Fibroblast of skin of abdomen (primary cell): ENCODE measurements at places on chromosomes 4 and X.

GRCh38 chrX:117517994-117518393 lies 598.6 kb downstream of the KLHL13 start:
- DNase-seq: no peak

GRCh38 chr4:47017494-47017893 lies 13.9 kb upstream of the GABRB1 start:
- DNase-seq: peak; percentile 3

DNA sequence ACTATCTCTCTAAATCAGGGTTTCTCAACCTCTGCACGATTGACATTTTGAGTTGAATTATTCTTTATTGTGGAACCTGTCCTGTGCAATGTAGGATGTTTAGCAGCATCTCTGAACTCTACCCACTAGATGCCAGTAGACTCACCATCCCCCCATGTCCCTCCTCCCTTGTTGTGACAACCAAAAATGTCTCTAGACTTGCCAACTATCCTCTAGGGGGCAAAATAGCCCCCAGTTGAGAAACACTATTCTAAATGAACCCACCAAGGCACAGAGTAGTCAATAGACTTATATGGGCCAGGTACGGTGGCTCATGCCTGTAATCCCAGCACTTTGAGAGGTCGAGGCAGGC lies 49.1 kb upstream of the GAB1 start:
- DNase-seq: no peak

DNA sequence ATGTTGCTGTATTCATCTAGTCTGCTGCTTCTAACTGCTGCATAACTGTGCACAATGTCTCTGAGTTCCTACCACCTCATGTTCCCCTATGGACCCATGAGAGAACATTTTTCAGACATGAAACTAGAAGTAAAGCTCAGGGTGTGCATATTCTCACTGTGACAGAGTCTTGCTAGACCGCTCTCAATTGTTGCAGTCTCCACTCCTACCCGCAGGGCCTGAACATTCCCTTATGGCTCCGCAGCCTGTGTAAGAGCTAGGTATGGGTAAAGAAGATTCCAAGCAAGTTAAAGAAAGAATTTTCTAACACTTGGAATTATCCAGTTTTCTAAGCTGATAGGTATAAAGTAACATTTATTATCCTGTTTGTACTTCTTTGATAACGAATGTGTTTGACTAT lies 5.4 kb downstream of the OCIAD2 start:
- no peak for DNase-seq

DNA sequence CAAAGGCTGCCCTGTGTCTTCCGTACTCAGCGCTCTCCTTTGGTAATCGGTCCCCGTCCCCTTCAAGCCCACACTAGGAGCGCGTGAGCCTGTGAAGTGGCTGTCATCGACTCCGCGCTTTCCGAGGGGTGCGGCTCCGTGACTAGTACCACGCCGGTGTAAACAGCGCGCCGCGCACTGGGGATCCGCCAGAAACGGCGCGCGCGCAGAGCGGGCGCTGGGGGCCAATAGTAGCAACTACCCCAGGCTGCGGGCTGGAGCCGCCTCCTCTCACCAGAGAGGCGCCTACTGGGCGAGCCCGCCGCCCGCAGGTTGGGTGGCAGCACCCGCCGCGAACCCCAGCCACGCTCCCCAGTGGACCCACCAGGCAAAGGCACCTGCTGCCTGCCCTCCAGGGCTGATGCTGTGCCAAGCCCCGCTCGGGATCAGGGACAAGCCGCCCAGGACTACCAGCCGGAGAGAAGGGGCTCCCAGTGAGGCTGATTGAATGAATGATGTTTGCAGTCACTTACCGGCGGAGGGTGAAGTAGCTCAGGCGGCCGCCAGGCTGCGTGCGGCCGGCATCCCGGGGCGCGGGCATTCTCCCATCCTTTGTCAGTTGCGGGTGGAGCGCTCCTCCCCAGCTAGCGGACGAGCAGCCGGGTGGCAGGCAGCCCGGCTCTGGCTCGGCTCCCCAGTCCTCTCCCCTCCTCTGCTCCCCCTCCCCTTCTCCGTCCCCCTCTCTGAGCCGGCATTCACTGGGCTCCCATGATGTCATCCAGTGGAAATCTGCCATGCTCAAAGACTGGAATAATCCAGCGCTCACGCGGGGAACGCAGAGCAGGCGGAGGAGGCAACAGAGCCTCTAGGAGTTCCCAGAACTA lies 370.3 kb upstream of the SMIM31 start:
- peak; percentile 3 for DNase-seq

DNA sequence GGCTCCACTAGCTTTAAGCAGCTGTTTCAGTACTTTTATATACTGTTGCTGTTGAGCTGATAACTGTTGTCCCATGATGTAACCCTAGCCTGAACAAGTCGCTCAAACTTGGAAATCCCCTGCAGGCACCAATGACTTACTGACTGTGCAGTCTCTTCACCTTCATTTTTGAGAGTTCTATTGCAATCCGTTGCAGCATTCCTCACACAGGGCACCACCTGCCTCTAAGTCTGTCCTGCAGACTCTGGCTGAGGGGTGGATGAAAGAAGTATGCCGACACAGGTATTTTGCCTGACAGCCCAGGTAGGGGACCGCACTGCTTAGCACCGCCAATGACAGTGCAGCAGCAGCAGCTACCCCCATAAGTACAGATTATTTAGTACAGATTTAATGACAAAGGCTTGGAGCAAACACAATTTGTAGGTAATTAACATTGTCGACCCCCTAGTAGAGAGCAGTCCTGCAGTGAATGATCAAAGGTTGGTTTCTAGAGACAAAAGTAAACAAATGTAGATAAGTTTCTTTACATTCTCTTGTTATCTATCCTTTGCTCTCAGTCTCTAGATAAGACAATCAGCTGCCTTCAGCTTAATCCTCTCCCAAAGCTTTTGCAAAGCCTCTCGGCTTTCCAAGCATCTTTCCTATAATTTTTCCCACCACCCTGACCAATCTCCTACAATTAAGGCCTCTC lies 205.0 kb downstream of the PABPC4L start:
- no peak for DNase-seq

DNA sequence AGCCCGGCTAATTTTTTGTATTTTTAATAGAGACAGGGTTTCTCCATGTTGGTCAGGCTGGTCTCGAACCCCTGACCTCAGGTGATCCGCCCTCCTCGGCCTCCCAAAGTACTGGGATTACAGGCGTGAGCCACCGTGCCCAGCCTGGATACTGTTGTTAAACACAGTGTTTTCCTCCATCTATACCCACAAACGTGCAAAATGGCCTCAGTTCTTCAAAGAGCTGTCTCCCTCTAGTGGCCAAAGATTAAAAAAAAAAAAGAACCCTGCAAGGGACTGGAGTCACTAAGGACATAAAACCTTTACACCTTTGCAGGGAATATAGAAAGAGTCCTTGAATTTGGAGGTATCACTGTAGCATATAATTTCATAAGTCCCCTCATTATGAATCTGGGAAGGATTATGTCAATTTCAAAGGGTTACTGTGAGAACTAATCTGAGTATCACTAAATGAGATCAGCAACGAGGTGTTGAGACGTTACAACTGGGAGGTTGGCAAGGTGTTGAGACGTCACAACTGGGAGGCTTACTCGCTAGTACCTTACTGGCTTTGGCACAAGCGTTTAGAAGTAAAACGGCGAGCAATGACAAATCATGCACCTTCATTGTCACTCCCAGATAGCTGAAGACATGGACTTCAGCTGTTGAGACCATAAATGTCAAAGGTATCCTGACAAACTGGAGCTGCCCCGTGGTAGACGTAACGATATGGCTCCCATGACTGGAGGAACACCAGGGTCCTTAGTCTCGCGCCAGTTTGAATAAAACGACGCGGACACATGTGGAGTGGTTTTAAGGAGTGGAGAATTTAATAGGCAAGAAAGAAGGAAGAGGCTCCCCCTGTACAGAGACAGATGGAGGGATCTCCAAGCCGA lies 33.4 kb upstream of the ENPP6 start:
- peak; percentile 45 for DNase-seq

DNA sequence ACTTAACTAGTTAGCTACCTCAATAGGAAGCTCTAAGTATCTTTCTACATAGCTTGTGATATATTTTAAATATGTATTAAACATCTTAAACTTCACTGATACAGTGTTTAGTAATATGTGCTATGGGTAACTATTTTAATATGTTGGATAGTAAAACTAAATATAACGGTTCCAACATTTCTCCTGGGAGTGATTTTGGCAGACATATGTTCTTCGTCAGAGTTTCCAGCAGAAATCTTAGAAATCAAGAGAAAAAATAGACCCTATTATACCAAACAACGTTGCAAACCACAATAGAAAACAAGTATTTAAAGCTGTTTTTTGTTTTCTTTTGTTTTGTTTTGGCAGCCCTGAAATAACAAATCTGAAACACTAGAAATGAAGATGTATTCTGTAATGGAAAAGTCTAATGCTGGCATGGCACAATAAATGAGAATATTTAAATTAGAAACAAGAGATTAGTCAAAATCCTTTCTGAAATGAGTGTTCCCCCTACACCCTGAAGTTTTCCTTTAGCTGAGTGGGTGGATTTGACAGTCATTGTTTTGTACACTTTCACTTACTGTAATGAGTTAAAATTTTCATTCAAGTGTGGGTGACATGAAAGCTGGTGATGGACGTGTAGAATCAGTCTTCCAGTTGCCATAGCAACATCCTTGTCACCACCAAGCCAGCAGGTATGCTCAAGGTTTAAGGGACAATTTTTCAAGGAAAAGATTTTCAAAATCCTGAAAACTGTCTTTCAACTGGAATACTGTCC lies 233.5 kb downstream of the SCFD2 start:
- DNase-seq: no peak

DNA sequence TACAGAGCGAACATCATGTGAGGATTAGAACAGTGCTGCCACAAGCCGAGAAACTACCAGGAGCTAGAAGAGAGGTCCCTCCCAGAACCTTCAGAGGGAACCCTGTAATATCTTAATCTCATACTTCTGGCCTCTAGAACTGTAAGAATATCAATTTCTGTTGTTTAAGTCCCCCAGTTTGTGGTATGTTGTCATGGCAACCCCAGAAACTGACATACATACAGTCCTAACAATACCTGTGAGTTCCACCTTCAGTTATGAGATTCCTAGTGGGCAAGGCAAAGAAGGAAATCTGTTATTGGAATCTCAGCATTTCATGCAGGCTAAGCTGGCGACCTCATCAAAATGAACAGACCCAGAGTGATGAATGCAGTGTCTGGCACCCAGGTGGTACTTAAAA lies 42.5 kb downstream of the ZBTB49 start:
- DNase-seq: no peak

- DNase-seq: no peak
These were observed 151.6 kb downstream of the GRIA2 start for GRCh38 chr4:157372154-157372553.

DNA sequence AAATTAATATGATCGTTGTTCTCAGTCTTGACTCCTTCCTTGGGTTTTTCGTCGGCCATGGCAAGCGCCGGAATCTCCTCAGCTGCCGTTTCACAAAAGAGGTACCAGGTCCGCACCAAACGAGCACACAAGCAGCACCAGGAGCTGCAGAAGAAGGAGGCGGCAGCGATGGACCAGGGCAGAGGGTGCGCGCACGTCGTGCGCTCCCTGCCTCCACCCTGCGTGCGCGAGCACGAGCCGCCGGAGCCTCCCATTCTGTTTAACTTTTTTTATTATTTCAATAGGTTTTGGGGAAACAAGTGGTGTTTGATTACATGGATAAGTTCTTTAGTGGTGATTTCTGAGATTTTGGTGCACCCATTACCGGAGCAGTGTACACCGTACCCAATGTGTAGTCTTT lies 158.2 kb downstream of the PLS3 start:
- no peak for DNase-seq

DNA sequence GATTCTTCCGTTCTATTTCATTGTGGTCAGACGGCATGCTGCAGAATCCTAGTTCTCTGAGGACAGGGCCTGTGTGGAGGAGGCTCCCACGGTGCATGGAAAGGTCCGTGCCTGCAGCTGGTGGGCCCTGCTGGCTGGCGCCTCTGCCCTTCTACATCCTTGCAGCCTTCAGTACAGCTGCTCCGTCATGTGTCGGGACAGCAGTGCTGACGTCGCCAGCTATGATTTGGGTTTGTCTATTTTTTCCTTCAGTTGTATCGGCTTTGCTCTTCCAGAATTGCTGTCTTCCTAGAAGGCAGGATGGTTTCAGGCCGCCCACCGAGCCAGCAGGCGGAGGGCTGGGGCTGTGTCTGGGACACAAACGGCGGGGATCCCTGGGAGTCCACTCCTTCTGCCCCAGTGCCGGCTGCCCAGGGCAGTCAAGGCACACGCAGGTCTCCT lies 32.1 kb upstream of the CPLX1 start:
- no peak for DNase-seq

- no peak for DNase-seq
These were observed 190.1 kb upstream of the HS3ST1 start for GRCh38 chr4:11618666-11619282.

DNA sequence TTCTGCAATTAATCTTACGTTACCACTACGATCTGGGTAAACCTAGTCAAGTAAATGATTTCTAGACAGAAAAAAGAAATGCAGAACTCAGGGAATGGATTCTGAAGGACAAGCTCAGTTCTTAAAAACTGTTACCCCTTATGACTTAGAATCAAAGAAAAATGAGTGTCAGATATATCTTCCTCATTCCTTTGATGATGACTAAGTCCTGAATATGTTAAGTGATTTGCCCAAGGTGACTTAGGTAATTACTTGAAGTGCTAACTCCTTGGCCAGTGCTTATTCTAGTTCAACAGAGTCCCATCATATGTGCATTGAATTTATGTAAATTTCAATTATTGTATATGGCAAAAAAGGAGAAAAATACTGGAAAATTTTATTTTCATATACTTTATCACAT lies 92.5 kb downstream of the PPEF1 start:
- no peak for DNase-seq

DNA sequence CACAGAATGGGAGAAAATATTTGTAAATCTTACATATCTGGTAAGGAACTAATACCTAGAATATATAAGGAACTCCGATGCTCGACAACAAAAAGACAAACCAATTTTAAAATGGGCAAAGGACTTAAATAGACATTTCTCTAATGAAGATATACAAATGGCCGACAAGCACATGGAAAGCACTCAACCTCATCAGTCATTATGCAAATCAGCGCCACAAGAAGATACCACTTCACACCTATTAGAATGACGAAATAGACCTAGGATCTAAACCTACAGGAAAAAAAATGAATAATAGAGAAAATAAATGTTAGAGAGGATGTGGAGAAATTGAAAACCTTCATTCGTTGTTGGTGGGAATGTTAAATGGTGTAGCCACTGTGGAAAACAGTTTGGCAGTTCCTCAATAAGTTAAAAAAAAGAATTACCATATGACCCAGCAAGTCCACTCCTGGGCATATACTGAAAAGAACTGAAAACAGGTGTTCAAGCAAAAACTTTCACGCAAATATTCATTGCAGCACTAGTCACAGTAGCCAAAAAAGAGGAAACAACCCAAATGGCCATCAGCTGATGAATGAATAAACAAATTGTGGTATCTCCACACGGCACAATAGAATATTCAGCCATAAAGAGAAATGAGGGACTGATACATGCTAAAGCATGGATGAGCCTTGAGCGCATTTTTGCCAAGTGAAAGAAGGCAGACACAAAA lies 57.3 kb upstream of the WDR19 start:
- no peak for DNase-seq

DNA sequence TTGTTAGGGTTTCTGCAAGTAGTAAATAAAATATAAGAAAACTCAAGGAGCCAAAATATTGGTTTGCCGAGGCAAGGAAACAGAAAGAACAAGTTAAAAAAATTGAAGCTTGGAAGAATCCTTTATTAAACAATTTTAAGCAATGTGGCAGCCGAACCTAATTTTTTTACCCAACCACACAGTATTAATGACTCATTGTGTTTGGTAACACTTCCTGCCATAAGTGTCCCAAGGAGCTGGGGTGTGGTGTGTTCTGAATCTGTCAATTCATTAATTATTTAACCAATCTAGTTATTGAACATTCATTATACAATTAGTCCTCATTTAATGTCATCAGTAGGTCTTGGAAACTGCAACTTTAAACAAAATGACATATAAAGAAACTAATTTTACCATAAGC lies 19.3 kb upstream of the CPE start:
- peak; percentile 68 for DNase-seq
